ENCODE measurements at places on chromosomes 7 and 10.
A peak's percentile ranks its signal among the peaks of the same experiment; 100 is the strongest.

DNA sequence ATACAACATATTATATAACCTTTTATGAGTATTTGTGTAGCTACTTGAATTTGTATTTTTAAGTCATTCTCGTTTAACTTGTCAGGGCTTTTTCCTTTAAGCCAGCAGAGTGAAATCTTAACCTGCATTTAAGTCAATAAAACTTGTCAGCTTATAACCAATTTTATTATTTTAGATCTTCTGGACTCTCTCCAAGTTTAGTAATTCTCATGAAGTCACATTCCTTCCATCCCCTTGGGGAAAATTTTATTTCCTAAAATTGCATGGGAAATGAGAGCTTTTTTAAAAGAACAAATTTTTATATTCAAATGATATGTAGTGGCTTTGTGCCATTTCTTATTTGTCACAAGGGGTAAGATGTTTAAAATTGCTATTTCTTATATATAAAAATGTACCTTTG lies 74.0 kb downstream of the SEPTIN7 start:
- H3K27ac ChIP-seq: no peak overlapping the region
- H3K27me3 ChIP-seq: no peaks in the 10 kb centered on the region
- DNase-seq: no peak
- no peak overlapping the region for H3K4me3 ChIP-seq
- no peaks in the 10 kb centered on the region for H3K4me1 ChIP-seq

DNA sequence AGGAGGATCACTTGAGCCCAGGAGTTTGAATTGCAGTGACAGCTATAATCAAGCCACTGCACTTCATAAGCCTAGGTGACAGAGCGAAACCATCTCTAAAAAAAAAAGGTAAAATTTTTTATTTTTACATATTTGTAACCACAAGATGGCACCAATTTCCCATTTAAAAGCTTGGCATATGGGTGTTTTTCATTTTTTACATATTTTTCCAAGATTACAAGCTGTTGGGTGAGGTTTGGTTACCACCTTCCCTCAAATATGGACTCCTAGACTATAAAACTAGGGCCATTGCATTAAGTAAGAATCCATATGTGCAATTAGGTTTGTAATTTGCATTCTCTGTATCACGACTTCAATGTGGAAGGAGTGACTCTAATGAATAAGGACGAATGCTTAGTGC lies 129.3 kb upstream of the ACBD5 start:
- H3K27me3 ChIP-seq: peaks cover 5% of the 10 kb centered on the region
- no peak overlapping the region for H3K4me3 ChIP-seq
- no peak overlapping the region for H3K27ac ChIP-seq
- DNase-seq: no peak
- no peaks in the 10 kb centered on the region for H3K4me1 ChIP-seq

GRCh38 chr10:42988517-42989395 lies 88.1 kb upstream of the RET start:
- H3K27me3 ChIP-seq: peaks cover 10% of the 10 kb centered on the region
- H3K4me3 ChIP-seq: peak overlapping the region; percentile 29
- H3K27ac ChIP-seq: peak overlapping the region; percentile 74
- DNase-seq: no peak
- no peaks in the 10 kb centered on the region for H3K36me3 ChIP-seq

GRCh38 chr10:47152861-47153349 lies 147.1 kb upstream of the GDF10 start:
- H3K4me3 ChIP-seq: no peak overlapping the region
- no peaks in the 10 kb centered on the region for H3K4me1 ChIP-seq
- DNase-seq: no peak
- peaks cover 7% of the 10 kb centered on the region for H3K36me3 ChIP-seq
- H3K27ac ChIP-seq: no peak overlapping the region

DNA sequence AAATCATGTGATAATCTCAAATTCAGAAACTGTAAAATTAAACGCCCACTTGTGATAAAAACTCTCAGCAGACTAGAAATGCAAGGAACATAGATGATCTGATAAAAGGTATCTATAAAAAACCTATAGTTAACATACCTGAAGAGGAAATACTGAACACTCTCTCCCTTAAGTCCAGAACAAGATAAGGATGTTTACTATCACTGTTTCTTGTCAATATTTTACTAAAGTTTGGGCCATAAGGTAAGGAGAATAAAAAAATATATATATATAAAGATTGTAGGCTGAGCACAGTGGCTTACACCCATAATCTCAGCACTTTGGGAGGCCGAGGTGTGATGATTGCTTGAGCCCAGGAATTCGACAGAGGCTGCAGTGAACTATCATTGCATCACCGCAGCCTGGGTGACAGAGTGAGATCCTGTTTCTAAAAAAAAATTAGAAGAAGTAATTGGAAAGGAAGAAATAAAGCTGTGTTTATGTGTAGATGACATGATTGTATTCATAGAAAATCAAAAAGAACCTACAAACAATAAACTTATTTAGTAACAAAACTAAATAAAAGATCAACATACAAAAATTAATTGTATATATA lies 28.4 kb downstream of the MPLKIP start:
- no peaks in the 10 kb centered on the region for H3K27me3 ChIP-seq
- H3K36me3 ChIP-seq: peaks cover 6% of the 10 kb centered on the region
- H3K27ac ChIP-seq: peak overlapping the region; percentile 15
- H3K4me3 ChIP-seq: no peak overlapping the region
- DNase-seq: no peak

DNA sequence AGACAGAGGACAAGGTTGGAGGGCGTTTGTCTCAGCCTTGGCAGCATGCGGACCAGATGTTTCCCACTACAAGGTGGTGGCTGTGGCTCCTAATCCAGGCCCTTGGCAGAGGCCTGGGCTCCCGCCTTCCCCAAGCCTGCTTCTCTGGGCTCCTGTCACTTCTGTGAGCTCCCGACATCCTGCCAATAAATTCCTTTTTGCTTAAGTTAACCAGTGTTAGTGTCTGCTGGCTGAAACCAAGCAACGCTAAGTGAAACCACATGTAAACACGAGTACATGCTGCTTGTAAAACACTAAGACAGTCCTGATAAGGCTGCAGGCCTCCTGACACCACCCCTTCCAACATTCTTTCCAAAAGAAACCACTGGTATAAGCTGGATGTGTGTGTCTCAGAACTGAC lies 263.6 kb upstream of the ZMIZ1 start:
- DNase-seq: peak; percentile 25
- peak overlapping the region; percentile 68 for H3K27ac ChIP-seq
- H3K4me3 ChIP-seq: peak overlapping the region; percentile 28

- DNase-seq: no peak
- peaks cover 78% of the 10 kb centered on the region for H3K4me1 ChIP-seq
- peak overlapping the region; percentile 27 for H3K4me3 ChIP-seq
- peaks cover 14% of the 10 kb centered on the region for H3K27me3 ChIP-seq
- peaks cover 19% of the 10 kb centered on the region for H3K36me3 ChIP-seq
- H3K27ac ChIP-seq: peak overlapping the region; percentile 91
Observed at GRCh38 chr10:120982507-120982906, 131.3 kb downstream of the WDR11 start.

DNA sequence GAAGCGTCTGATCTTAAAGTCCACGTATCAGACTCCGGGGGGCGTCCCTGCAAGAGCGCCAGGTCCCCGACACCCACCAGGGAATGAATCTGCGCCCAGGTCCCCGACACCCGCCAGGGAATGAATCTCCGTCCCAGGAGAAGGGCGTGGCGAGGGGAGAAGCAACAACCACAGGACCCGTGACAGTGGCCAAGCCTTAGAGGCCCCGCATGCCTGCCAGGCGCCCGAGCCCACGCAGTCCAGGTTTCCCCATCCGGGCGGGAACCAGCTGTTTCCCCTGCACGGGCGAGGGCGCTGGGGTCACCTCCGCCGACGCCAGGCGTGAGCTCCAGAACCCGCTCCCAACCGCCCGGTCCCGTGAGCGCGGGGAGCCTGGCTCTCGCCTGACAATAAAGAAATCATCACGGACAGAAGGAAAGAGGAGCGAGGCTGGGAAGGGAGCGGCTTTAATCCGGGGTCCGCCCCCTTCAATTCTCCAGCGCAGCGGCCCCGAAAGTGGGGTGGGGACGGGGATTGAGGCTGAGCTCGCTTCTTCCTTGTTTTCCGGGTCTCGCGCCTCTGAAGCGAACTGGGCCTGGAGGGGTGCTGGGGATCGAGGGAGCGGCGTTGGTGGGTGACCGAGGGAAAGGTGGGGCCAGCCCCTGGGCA lies 29.0 kb upstream of the BMS1 start:
- H3K4me1 ChIP-seq: no peaks in the 10 kb centered on the region
- peak; percentile 18 for DNase-seq
- H3K27ac ChIP-seq: no peak overlapping the region
- H3K36me3 ChIP-seq: no peaks in the 10 kb centered on the region

GRCh38 chr10:14683256-14683655 lies 91.4 kb downstream of the FAM107B start:
- peaks cover 17% of the 10 kb centered on the region for H3K4me1 ChIP-seq
- no peaks in the 10 kb centered on the region for H3K36me3 ChIP-seq

DNA sequence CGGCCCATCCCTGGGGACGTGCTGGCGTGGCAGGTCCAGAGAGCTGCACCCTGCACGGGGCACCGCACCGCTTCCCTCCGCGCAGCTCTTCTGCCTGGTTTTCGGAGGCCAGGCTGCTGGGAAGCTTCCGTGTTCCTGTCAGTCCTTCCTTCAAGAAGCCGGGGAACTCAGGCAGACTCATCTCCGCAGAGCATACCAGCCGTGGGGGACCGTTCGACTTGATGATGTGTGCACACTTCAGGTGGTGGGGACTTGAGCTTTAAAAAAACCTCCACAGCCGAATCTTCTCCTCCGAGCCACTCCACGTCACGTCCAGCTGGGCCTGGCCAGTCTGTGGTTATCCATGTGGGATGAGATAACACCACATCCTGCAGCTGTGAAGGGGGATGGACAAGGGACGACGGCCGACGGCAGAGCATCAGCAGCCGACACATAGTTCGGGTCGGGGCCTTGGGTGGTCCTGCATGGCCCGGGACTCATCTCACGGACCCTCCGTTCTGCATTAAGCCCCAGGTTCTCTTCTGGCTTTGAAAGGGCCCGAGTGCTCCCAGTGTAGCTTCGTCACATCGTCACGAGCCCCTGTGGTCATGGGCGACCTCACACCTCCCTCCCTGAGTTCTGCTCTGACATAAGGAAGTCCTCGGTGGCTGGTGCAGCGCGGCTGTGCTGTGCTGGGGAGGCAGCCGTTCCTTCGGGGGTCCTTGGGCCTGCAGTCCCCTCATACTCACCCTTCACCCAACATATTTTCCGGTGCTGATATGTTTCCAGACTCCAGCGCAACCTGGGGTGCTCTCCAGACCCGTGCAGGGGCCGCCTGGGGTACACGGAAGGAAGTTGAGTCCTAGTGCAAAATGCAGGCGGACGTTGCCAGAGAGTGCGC lies 4.5 kb upstream of the BHLHA15 start:
- H3K4me3 ChIP-seq: no peak overlapping the region
- H3K27me3 ChIP-seq: peaks cover 10% of the 10 kb centered on the region
- DNase-seq: no peak
- peaks cover 6% of the 10 kb centered on the region for H3K4me1 ChIP-seq

DNA sequence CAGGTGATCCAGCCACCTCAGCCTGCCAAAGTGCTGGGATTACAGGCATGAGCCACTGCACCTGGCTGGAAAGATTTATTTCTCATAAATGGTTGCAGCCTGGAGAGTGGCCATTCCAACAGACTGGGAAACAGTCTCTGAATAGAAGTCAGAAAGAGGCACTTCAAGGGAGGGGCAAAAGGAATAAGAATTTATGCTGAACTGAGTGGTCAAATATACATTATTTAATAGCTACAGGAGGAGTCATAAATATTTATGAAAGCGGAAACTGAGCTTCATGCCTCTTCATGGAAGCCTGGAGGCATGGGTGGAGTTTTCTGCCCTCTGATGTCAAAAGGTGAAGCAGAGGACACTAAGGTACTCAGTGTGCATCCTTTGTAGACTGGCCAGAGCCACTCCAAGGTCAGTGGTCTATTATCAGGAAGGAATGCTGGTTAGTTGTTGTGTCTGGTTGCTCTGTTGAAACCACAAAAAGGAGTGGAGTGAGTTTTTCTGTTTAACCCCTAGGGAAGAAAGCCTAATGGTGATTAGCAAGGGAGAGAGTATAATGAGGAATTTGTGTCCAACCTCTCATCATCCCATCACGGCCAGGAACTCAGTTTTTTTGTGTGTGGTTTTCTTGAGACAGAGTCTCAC lies 9.3 kb upstream of the NRBF2 start:
- no peak overlapping the region for H3K4me3 ChIP-seq
- H3K27me3 ChIP-seq: peaks cover 11% of the 10 kb centered on the region
- peaks cover 8% of the 10 kb centered on the region for H3K4me1 ChIP-seq
- peaks cover 5% of the 10 kb centered on the region for H3K36me3 ChIP-seq
- H3K27ac ChIP-seq: no peak overlapping the region

Measured in nephron progenitor cell (in vitro differentiated cells).